ENCODE measurements at places on chromosomes 6 and 20.

- no peak for DNase-seq
Measured at GRCh38 chr6:53168516-53169267, 20.1 kb upstream of the GCM1 start.

DNA sequence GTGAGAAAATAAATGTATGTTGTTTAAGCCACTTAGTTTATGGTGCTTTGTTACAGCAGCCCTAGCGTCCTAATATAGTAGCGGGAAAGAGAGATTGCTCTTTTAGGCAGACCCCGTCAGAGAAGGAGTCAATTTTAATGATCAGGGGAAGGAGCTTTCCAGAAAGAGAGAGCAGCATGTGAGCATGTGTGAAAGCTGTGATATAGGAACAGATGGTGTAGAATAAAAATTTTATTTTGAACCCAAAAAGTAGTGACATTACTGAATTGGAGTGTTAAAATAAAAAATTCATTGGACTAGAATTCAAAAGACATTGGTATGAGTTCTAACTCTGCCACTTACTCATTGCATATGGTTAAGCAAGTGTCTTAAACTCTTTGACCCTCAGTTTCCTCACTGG lies 119.8 kb downstream of the PDE7B start:
- no peak for DNase-seq

DNA sequence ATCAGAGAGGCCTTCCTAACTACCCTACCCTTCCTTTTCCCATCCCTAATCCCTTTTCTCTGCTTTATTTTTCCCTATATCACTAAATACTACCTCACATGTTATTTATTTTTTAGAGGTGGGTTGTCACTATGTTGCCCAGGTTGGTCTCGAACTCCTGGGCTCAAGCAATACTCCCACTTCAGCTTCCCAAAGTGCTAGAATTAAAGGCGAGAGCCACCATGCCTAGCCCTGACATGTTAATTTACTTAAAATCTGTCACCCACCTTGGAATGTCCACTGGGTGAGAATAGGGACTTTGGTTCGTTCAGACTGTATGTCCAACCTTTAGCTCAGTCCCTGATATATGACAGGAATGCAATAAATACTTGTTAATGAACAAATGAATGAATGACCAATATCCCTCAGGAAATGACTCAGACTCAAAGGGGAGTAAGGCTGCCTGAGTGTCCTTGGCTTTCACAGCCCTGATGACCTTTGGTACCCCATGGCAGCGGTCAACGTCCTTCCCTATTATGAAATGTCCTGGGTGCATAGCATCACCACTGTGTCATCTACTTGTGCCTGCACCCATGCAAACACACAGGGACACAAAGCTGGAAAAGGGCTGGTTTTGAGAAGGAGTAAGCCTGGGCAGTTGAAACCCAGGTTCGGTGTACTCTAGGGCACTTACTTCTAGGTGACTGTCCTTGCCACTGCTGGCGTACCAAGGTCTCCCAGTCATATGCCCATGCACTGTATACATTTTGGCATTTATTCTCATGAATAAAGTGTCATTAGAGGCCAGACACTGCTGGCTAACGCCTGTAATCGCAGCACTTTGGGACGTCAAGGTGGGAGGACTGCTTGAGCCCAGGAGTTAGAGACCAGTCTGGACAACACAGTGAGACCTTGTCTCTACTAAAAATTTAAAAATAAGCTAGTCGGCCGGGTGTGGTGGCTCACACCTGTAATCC lies 26.5 kb downstream of the BCL2L1 start:
- DNase-seq: no peak

GRCh38 chr6:137903933-137904821 lies 37.1 kb downstream of the TNFAIP3 start:
- DNase-seq: no peak

DNA sequence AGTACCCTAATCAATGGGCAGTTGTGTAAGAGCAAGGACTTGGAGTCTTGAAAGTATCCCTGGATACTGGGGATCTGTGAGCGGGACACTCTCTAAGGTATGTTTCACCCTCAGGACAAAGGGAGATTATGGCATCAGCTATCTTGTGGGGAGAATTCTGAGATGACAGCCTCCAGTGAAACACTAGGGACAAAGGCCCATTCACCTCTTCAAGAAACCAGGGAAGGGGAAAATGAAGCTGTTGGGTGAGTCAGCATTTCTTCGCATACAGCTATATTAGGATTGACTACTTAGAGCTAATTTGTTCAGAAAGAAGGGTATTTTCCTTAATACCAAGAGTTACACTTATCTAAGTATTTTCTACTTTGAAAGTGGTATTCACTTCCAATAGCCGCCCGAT lies 35.9 kb downstream of the OPN5 start:
- DNase-seq: no peak

- DNase-seq: no peak
Measured at GRCh38 chr20:50366270-50367103, 143.7 kb upstream of the PTPN1 start.

DNA sequence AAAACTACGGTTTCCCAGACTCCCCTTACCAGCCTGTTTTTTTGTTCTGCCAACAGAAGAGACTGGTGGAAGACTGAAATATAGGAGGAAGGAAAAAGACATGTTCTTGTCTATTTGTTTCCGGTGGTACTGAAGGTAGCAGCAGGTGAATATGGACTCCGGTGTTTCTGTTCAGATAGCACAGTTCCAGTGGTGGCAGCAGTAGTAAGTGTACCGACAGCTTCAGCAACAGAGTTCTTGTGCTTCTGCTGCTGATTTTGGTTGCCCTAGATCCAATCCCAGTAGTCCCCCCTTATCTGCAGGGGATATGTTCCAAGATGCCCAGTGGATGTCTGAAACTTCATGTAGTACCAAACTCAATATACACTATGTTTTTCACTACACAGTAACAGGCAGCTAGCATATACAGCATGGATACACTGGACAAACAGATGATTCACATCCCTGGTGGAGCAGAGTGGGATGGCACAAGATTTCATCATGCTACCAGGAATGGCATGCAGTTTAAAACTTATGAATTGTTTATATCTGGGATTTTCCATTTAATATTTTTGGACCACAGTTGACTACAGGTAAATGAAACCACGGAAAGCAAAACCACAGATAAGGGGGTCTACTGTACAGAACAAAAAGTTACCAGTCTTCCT lies 301.8 kb downstream of the BTBD9 start:
- DNase-seq: no peak

DNA sequence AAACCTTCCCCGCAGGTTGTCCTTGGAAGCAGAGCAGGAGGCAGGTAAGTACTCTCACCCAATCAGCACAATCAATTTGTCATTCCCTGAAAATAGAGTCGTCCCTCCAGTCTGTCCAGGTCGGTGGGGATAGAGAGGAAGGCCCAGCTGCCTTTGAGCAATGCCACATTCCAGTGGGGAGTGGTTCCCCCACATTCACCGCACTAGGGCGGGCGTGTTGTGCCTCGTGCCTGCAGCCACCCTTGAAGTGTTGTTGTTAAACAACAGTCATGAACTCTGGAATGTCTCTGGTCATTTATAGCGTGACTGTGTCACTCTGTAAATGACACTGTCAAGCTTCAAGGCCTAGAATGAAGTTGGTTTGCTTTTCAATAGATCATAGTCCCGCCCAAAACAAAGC lies 33.4 kb downstream of the PRDM1 start:
- no peak for DNase-seq

DNA sequence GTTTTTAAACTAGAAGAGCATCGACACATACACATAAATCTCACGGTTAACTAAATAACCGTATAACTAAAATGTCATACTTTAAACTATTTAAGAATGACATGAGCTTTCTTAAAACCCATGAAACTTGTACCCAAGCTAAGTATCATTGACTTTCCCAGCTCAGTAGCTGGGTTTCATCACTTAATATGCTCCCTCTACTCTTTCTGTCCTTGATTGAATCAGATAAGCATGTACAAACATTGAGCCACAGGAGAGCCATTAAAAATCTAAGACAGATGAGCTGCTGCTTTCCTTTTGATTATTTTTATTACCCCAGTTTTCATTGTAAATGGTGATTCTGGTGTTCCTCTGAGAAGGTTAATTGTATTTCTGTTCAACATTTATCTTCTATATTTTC lies 115.8 kb downstream of the FOXO3 start:
- DNase-seq: no peak

- no peak for DNase-seq
Measured at GRCh38 chr6:56757588-56757984, 114.9 kb upstream of the DST start.

GRCh38 chr6:42533794-42534193 lies 30.0 kb upstream of the UBR2 start:
- no peak for DNase-seq

- DNase-seq: no peak
Measured at GRCh38 chr6:136189104-136189503, 61.0 kb downstream of the MTFR2 start.

DNA sequence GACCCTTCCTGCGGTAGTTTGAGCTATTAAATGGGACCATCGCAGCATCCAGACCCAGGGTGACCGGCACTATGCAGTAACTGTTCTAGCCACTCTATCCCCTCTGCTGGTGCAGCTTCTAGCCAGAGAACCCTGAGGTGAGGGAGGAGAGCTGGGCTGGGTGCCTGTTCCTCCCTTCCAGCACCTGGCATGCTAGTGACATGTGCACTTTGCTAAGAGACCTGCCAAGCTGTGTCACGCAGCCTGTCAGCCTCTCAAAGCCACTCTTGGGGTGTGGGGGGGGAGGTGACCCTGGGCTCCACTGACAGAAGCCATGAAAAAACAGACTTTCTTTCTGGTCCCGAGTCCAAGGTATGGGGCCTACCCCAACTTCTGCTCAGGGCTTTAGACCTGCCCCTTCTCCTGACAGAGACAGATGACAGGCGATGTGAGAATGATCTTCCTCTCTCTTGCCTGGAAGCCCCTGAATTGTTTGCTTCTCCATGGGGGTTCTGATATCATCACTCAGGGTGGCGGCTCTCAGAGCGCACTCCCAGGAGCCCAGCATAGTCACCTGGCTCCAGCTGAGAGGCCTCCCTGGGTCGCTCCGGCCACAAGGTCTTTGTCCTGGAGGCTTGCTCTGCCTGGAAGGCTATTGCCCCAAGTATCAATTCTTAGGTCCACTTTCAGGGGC lies 47.2 kb upstream of the MLN start:
- no peak for DNase-seq

DNA sequence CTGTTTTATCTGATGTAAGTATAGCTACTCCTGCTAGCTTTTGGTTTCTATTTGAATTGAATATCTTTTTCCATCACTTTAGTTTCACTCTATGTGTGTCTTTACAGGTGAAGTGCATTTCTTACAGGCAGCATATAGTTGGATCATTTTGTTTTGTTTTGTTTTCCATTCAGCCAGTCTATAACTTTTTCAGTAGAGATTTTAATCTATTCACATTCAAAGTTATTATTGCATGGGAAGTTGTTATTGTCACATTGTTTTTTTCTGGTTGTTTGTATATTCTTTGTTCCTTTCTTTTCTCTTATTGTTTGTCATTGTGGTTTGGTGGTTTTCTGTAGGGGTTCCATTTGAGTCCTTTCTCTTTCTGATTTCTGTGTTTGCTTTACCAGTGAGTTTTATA lies 151.2 kb downstream of the PDE10A start:
- DNase-seq: no peak

- no peak for DNase-seq
Measured at GRCh38 chr20:59804871-59805665, 128.4 kb downstream of the SYCP2 start.

GRCh38 chr6:165732696-165733488 lies 69.9 kb upstream of the PDE10A start:
- DNase-seq: no peak

DNA sequence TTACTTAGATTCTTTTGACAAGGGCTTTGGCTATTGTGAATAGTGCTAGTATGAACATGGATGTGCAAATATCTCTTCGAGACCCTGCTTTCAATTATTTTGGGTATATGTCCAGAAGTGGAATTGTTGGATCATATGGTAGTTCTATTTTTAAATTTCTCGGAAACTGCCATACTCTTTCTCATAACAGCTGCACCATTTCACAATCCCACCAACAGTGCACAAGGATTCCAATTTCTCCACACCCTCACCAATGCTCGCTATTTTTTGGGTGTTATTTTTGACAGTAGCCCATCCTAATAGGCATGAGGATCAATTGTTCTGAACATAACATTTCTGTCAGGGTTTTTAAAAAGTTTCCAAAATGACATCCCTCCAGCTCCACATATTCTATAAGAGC lies 69.2 kb upstream of the ESR1 start:
- DNase-seq: no peak

GRCh38 chr20:18737140-18737539 lies 76.4 kb upstream of the SCP2D1 start:
- no peak for DNase-seq

GRCh38 chr20:43804781-43805180 lies 78.0 kb upstream of the GTSF1L start:
- no peak for DNase-seq

DNA sequence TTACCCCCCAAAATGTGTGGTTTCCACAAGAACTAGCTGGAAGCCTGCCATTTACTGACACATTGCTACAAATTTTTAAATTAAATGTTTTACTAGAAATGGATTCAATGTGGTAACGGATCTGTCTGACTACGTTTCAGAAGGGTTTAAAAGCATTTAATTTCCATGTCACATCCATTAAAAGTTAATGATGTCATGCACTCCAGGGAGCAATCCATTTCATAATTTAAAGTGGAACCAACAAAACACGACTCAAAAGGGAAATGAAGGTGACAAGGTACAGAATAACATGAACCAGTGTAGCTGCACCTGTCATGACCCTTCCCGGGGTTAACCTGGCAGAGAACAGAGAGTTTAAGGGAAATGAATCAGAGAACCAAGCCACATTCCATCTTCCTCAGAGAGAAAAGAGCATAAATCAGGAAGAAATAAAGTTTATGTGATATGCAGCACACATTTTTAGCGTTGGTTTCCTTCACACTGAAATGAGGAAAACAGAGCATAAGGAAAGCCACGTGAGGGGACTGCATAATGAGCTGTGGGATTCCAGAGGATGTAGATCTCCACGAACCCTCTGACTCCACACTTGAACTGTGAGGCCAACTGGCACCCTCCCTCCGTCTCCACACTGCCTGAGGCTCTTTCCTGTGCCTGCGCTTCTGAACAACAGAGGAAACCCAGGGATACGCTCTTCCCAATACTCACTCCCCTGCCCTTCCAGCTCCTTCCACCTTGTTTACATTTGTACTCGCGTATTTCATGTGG lies 170.3 kb upstream of the AHI1 start:
- DNase-seq: no peak

DNA sequence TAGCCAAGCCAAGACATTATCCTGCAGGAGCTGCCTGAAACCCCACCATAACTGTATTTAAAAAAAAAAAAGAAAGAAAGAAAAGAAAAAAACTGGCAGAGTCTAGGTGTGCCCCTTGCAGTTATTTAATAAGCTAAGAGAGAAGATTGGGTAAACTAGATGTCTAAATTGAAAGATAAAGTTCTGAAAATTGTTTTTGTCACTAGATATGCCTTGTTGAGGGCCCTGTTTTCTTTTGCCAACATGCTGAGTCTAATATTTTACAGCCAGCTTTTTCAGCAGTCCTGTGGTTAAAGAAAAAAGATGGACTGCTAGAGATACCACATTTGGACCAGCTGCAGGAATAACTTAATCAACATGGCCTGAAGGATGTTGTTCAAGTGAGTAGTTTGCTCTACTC lies 116.3 kb upstream of the TCF21 start:
- no peak for DNase-seq

All from vagina (tissue), 2 donors.